GM12865 (cell line): ENCODE measurements at places on chromosomes 7 and 10.
A peak's percentile ranks its signal among the peaks of the same experiment; 100 is the strongest.

GRCh38 chr10:107653832-107654287 is 489.4 kb upstream of the SORCS1 start:
- DNase-seq = peak; percentile 83

GRCh38 chr7:68725843-68726785 is 872.2 kb upstream of the AUTS2 start:
- DNase-seq = no peak

- DNase-seq = no peak
Measured at GRCh38 chr7:102451371-102452054, 13.2 kb downstream of the ALKBH4 start.

DNA sequence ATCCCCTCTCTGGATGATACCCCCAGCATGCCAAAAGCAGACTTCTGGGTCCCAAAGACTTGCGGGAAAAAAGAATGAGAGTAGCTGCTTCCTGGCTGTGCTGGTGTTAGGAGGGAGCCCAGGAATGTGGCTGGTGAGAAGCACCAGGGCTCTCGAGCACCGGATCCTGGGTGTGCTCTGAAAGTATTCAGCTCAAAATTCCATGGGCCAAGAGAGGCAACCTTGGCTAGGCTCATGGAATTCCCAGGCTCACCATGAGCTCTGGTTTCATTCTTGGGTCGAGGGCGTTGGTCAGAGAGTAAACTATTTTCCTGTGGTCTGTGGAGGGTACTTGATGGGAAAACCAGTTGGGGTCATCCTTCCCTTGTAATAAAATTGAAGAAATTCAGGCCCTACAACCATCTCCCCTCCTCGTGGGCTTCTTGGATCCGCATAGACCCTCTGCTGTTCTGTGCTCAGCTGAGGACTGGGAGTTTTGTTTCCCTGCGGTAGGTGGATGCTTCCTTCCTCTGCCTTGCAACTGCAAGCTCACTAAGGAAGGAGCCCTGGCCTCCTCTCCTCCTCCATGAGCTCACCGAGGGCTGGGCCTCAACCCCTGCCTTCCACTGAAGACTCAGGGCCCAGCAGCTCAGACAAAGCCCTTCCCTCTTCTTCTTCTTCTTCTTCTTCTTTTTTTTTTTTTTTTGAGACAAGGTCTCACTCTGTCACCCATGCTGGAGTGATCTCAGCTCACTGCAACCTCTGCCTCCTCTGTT is 34.5 kb upstream of the AQP1 start:
- no peak for DNase-seq
